ENCODE measurements at places on chromosomes 4 and X. TPM values are rescaled to one million over a fixed set of nuclear protein-coding genes. Genes with fewer than 3 reads are reported as not detected.

GPC3 gene
- 1,133 TPM for total RNA-seq

CAMK2D gene
- total RNA-seq = 30.0 TPM

PPEF2 gene
- 0.17 TPM for total RNA-seq

MPC1L gene
- not detected for total RNA-seq

GRCh38 chr4:4720646-4721045 lies 138.8 kb upstream of the MSX1 start:
- DNase-seq = no peak

DNA sequence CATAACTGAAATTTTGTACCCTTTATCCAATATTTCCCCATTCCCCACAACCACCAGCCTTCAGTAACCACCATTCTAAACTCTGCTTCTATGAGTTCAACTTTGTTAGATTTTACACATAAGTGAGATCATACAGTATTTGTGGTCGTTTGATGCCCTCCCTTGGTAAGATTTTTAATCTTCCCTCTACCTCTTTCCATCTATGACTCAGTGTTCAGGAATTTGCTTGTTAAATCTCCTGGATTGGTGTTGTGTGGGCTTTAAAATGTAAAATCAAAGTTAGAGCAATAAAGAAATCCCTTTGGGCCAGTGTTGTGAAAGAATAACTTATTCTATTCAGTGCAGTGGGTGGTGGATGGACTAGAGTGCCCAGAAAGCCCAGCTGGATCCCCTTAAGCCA lies 37.4 kb downstream of the SLC16A2 start:
- DNase-seq = no peak

GRCh38 chr4:22500831-22501714 lies 14.8 kb downstream of the ADGRA3 start:
- no peak for DNase-seq

DNA sequence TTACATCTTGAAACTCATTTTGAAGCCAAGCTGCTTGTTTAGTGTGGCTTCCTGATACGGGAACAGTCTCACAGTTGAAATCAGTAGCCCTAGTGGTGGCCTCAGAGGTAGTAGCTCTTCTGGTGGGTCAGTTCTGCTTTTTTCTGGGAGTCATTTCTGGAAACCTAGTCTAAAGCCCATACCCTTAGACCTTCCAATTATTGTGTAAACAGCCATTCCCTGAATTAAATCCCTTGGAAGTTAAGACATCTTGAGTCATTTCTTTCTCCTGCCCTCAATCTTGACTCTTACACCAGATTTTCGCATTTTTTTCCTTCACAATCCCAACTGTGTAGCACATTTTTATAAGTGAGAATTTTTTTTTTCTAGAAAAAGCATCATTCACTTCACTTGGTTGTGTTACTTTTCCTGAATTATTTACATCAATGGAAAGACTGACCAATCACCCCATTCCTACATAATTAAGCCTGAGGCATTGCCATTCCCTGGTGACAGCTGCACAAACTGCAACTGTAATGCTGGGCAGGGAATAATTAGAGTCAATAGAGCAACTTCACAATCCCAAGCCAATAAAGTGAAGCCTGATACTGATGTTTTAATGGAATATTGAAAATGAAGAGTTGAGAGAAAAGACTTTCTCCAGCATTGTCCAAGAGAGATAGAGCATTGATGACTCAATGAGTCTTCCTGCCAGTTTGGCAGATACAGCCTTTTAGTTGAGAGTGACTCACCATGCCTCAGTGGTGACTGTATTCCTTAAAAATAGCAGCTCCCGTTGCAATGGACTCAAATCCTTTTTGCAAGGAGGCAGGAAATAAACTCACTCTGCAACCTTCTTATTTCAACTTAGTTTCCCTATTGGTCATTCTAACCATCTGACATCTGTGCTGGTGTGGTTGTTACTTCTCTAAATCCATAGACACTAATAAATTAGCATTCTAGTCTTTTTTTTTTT lies 13.0 kb upstream of the SEPSECS start:
- no peak for DNase-seq

- DNase-seq = no peak
Observed at GRCh38 chr4:74659576-74660411, 134.5 kb downstream of the BTC start.

DNA sequence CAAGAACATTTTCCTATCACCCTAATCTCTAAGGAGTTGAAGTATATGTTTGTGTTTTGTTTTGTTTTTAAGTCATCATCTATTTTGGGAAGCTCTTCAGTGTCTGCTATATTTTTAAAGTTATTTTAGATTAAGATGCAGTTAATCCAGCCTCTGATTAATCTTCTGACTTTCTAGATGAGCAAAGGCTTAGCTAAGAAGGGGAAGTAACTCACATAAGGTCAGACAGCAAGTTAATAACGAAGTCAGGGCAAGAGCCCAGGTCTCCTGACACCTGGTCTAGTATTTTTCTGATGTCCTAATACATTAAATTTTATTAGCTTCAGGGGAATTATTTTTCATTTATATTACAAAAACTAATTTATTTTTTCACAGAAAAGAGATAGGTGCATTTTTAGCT lies 168.5 kb downstream of the SOWAHB start:
- no peak for DNase-seq
